ENCODE measurements at places on chromosomes 5 and 9.

DNA sequence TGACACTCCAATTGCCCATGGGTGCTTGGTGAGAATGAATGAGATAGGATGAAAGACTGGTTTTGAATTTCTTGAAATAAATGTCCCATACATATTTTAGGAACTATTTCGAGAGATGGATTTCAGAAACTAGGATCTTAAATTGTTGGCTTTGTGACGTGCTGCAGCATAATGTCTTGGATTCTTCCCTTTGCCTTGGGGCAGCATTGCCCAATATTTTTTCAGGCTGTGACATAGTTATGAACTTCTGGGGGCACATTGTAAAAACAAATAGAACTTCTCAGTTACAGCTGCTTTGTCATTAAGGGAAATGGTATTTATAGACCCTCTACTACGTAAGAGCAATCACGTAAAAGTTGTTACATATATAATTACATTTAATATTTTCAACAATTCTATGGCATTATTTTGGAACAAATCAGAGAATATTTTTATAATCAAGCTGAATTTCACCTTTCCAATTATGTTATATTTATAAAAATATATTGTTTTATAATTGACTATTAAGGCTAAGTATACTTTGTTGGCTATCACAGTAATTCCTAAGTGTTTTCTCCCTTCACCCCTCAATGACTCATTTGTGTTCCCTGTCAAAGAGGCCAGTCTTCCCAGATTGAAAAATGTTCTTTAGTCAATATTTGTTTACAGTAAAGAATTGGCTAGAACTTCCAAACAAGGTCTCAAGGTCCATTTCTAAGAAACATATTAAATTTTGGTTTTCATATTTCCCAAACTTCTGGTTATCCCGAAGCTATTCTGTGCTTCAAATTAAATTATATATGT is 1388.3 kb upstream of the ACO1 start:
- DNase-seq: no peak

DNA sequence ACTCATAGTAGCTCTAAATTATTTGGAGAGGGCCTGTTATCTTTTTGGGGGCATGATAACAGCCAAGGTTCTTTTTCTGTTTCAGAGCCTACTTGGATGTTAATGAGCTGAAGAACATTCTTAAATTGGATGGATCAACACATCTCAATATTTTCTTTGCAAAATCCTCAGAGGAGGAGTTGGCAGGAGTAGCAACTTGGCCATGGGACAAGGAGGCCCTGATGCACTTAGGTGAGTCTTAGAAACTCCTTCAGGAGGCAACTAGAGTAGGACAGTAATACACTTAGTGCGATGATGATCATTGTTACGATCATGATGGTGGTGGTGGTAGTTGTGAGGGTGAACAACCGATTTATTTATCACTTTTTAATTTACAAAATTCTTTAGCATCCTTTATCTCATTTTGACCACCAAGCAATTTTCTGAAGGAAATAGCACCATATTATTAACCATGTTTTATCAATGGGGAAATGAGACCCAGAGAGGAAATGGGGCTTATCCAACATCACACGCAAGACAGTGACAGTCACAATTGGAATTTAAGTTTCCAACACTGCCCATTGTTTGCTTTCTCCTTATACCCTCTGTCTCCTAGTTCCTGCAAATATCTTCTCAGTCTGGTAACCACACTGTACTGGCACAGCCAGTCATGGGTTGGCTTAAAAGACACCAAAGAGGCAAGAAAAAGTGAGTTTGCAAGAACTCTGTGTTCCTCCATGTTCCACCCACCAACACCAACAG is 54.0 kb downstream of the PAPPA start:
- DNase-seq: no peak

DNA sequence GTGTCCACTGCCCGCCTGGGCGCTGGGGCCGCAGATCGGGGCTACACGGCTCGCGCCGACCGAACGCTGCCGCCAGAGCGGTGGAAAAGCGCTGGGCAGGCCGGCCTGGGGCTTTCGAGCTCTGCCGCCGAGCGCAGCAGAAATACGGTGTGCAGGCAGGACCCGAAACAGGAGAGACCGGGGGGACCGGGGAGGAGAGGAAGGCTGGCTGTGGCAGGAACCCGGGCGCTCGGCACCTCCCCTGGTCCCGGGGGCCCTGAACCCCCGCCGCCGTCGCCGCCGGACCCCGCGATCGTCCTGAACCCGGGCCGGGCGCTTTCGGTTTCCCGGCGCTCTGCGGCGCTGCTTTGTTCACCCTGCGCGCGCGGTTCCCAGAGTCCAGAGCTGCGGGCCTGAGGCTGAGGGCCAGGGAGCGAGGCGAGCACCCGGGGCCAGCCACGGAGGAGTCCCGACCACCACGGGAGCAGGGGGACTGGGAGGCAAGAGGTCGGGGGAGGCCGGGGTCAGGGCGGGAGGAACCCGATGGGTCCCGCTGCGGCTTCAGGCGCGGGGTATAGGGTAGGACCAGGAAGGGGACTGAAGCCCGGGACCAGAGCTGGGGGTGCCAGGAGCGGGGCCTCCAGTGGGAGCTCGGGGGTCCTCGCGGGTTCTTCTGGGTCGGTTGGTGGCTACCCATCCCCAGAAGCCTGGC is 12.0 kb downstream of the IRX2 start:
- no peak for DNase-seq

DNA sequence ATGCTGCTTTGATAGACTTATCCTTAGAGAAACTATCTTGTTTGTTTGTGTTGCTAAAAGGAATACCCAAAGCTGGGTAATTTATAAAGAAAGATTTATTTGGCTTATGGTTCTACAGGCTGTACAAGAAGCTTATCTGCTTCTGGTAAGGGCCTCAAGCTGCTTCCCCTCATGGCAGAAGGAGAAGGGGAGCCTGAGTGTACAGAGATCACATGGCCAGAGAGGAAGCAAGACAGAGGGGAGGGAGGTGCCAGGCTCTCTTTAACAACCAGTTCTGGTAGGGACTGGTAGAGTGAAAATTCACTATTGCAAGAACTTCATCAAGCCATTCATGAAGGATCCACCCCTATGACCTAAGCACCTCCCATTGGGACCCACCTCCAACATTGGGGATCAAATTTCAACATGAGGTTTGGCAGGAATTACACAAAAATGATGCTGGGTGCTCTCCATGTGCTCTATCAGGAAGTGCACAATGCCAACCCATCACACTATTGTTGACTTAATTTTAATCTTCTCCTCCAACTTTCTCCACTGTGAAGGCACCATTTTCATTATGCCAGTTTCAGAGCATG is 115.1 kb upstream of the SHB start:
- no peak for DNase-seq

- DNase-seq: no peak
These were observed 250.8 kb upstream of the FBXL7 start for GRCh38 chr5:15249152-15249551.

DNA sequence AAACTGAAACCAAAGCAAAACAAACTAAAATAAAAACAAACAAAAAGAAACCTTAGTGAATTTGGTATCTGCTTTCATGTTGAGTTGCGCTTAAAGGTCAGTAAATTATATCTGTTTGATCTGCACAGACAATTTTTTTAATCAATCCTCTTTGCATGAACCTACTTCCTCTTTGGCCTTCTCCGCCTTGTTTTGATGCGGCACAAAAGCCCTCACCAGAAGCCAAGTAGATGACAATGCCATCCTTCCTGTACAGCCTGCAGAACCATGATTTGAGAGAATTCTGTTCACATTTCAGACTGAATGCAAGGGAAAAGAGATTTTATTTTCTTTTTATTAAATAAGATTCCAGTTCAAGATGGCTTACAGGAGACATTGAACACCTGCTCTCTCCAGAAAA is 473.6 kb upstream of the FTMT start:
- DNase-seq: no peak

DNA sequence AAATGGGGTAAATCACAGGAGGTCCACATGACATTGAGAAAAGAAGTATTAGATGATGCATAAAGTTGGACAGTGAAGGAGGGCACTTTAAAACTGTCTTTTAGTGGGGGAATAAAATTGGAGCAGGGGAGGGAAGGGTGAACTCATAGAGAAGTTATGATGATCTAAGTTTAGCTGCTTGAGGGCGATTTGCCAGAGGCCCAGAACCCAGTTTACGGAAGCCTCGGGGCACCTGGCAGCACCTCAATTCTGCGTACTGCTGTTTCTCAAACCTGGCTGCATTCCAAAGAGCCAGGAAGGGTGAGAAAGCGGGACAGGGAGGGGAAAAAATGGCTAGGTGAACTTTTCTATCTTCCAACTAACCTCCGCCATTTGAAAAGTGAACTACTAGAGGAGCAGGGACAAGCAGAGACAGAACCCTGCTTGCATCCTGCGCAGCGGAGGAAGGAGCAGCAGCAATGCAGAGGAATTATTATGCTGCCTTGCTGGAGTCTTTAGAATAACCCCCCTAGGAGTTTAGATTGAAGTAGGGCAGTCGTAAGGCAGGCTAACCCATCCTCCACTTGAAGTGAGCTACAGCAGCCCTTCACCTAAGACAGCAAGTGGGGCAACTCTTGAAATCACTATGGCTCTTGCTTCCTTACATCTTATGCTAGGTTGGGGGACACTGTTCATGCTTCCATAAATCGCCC is 316.8 kb downstream of the BRINP1 start:
- no peak for DNase-seq

GRCh38 chr5:109199799-109200620 is 209.8 kb downstream of the PJA2 start:
- DNase-seq: no peak

DNA sequence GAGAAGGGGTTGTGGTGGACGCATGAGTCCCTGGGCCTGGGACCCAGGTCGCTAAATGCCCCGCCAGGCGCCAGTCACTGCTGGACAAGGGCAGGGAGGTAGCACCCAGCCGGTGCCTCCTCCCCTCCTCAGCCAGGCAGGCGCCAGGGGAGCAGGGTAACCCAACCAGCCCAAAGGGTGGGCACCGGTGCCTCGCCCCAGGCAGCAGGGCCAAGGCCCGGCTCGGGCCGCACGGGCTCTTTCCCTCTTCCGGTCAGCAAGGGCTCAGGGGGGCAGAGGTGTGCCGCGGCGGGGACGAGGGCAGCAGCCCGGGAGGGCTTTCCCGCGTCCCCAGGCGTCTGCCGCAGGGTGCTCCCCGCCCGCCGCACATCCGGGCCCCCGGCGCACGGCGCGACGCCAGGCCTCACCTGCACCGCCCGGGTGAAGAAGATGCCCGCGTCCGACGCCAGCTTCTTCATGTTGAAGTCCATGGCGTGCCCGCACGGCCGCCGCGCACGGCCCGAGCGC is 393 bp downstream of the SH3GLB2 start:
- peak; percentile 85 for DNase-seq

DNA sequence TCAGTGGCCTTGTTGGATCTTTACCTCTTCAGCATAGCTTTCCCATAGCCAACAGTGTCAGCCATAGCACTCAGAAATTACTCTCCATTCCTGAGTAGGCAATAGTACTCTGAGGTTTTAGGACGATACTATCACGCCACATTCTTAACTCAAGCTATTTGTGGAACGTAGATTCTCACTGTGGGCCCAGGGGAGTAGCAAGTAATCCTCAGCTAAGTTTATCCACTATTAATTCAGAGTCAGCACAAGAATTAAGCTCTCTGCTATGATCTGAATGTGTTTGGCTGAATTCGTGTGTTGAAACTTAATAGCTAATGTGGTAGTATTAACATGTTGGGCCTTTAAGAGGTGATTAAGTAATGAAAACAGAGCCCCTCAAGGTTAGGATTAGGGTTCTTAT is 858.8 kb upstream of the NUDT12 start:
- no peak for DNase-seq

- DNase-seq: no peak
These were observed 50.2 kb downstream of the PDCD1LG2 start for GRCh38 chr9:5560443-5561100.

DNA sequence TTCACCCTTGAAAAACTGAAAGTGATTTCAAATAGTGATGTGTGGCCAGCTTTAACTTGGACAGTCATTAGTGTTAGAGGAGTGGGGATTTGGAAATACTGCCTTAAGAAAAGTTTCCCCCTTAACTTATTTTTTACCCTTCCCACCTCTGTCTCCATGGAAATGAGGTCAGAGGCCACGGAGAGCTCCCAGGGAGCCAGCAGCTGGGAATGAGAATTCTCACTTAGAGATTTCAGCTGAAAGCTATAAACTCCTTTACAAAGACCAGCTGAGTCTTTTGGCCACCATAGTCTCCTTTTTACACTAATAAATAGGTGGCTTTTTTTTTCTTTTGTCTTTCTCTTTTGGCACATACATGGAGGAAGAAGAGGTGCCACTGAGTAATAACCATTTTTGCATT is 45.7 kb upstream of the PIK3R1 start:
- DNase-seq: no peak

GRCh38 chr5:87195616-87196015 is 72.1 kb upstream of the RASA1 start:
- DNase-seq: no peak

DNA sequence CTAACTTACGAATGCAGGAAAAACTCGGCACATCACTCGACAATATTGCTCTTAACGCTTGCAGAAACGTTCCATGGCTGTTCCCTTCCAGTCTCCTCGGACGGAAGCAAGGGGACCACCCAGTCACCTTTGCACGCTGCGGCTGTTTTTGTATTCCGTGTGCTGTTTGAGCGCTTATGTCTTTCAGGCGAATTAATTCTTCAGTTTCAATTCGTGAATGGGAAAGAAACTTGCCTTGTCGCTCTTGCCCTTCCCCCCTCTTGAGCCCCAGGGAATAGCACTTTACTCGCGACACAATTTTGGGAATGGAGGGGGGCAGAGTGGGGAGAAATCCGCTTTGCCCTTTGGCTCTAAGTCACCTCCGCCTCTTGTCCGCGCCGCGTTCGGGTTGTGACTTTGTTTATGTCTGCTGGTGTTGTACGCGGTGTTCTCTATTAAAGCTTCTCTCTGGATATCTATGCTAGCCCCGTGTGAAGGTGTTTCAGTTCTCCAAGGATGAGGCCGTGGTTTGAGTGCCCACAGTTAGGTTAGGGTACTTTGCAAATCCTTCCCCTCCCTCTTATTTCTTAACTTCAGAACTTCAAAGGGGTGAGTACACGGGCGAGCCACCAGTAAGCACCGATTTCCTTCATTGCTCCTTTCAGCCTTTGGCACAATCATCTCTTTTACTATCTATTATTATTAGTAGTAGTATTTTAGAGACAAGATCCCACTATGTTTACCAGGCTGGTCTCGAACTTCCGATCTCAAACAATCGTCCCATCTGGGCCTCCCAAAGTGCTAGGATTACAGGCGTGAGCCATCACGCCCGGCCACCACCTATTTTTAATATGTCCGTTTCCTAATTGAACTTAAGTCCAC is 2.7 kb downstream of the FOXB2 start:
- DNase-seq: no peak

GRCh38 chr5:74237571-74238145 is 402.9 kb downstream of the ENC1 start:
- no peak for DNase-seq

DNA sequence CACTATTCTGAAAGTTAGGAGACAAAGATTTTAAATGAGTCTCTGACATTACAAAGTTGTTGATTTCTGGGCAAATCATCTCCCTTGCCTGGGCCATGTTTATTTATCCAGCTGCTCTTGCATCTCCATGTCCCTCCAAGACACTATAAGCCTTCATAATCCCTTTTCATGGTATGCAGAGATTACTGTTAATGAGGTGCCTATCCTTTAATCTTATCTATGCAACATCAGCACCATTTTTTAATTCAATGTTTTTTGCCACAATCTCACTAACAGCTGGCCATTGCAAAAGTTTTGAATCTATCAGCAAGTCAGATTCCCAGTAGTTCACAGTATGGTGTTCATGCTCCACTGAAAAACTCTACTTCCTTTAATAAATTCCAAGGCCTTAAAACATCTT is 108.5 kb upstream of the PTPRD start:
- no peak for DNase-seq

Measured in CD4-positive, alpha-beta memory T cell (primary cell).